ENCODE measurements at places on chromosomes 12 and 14. TPM values are rescaled to one million over a fixed set of nuclear protein-coding genes. Genes with fewer than 3 reads are reported as not detected.

DNA sequence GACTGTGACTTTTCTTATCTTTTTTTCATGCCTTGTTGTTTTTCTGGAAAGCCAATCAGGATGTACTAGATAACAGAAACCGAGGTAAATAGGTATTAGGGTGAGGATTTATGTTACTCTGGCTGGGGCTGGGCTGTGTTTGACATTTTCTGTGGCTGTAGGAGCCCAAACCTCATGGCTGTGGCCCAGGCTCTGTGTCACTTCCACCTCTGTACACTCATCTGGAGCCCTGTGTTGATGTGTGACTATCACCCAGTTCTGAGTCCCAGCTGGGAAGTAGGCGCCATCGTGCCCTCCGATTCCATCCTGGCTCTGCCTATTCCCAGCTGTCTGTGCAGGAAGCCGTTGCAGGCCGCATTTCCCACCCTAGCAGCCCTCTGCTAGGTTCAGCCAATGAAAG lies 1.6 kb upstream of the HHIPL1 start:
- DNase-seq: no peak
- no peaks in the 10 kb centered on the region for H3K36me3 ChIP-seq
- H3K27ac ChIP-seq: no peak overlapping the region
- peaks cover 2% of the 10 kb centered on the region for H3K4me1 ChIP-seq

DNA sequence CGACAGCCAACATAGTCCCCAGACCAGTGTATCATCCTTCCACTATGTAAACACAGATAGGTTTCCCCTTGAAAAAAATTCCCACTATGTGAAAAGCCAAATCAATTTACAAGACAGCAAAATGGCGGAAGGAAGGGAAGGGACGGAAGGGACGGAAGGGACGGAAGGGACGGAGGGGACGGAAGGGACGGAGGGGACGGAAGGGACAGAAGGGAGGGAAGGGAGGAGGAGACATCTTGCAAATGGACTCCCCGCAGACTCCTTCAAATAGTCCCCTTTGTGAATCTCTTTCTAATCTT lies 75.3 kb downstream of the NINJ2 start:
- H3K27me3 ChIP-seq: peaks cover 2% of the 10 kb centered on the region
- no peak overlapping the region for H3K4me3 ChIP-seq
- H3K27ac ChIP-seq: no peak overlapping the region
- no peaks in the 10 kb centered on the region for H3K4me1 ChIP-seq
- no peak for DNase-seq

GRCh38 chr14:35387713-35388579 lies 16.6 kb downstream of the NFKBIA start:
- no peak overlapping the region for H3K4me3 ChIP-seq
- no peak for DNase-seq

The CCDC197 gene
- total RNA-seq: 0.45 TPM

DNA sequence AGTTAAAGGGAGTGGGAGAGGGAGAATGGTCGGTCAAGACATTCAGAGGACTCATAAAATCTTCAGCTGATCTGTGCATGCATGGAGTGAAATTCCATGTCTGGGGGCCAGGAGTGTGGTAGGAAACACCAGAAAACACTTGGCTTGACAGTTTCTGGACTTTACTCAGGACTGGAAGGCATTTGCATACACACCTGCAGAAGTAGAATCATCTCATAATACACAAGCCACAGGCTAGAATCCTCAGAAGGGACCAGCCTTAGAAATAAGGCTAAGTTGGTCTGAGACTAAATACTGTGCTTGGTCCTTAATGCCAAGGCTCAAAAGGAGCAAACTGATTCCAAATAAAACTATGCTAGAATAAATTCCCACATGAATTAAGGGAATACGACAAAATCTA lies 328.1 kb upstream of the KITLG start:
- DNase-seq: no peak
- H3K36me3 ChIP-seq: no peaks in the 10 kb centered on the region
- H3K4me1 ChIP-seq: no peaks in the 10 kb centered on the region
- no peaks in the 10 kb centered on the region for H3K27me3 ChIP-seq

- peaks cover 77% of the 10 kb centered on the region for H3K36me3 ChIP-seq
- peak overlapping the region; percentile 62 for H3K27ac ChIP-seq
- H3K4me3 ChIP-seq: no peak overlapping the region
- DNase-seq: no peak
- no peaks in the 10 kb centered on the region for H3K27me3 ChIP-seq
Measured at GRCh38 chr14:73726025-73726961, 12.1 kb upstream of the PNMA1 start.

The SIX6 gene
- not detected for total RNA-seq

The RPAP3 gene
- 40.7 TPM for total RNA-seq

GRCh38 chr14:24744641-24745040 lies 110.7 kb upstream of the GZMB start:
- H3K36me3 ChIP-seq: no peaks in the 10 kb centered on the region
- peaks cover 3% of the 10 kb centered on the region for H3K27me3 ChIP-seq
- H3K27ac ChIP-seq: no peak overlapping the region
- DNase-seq: no peak

DNA sequence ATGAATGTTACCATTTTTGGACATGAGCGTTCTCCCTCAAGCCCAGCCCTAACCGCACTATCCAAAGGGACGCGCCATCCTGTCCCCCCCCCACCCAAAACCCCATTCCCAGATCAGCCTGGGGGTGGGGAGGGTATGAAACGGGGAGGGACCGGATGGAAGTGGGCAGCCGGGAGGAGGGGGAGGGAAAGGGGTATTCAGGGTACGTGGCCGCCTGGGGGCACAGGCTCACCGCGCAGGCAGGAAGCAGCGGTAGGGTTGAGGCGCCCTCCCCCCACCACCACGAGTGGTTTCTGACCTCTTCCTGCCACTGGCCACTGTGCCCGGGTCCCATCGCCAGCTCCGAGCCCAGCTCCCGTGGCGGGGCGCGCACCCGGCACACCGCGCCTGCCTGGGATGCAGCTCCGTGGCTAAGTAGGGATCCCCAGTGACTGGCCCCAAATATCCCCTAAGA lies 1.4 kb downstream of the ACTN1 start:
- H3K27ac ChIP-seq: peak overlapping the region; percentile 61
- H3K4me3 ChIP-seq: peak overlapping the region; percentile 79
- peak; percentile 75 for DNase-seq
- peaks cover 27% of the 10 kb centered on the region for H3K4me1 ChIP-seq
- peaks cover 25% of the 10 kb centered on the region for H3K27me3 ChIP-seq

The MAP1LC3B2 gene
- total RNA-seq: 0.68 TPM

DNA sequence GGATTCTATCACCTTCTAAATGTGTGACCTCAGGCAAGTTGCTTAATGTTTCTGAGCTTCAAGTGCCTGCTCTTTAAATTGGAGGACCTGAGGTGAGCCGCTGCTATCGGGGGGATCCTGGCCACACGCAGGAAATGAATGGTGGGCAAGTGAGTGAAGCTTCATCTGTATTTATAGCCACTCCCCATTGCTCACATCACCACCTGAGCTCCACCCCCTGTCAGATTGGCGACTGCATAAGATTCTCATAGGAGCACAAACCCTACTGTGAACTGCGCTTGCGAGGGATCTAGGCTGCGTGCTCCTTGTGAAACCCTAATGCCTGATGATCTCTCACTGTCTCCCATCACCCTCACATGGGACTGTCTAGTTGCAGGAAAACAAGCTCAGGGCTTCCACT lies 158.6 kb upstream of the CCND2 start:
- peak overlapping the region; percentile 38 for H3K27ac ChIP-seq
- H3K36me3 ChIP-seq: peaks cover 12% of the 10 kb centered on the region

GRCh38 chr14:100774164-100774537 lies 47.5 kb downstream of the DLK1 start:
- no peak overlapping the region for H3K4me3 ChIP-seq
- H3K27me3 ChIP-seq: no peaks in the 10 kb centered on the region
- no peaks in the 10 kb centered on the region for H3K4me1 ChIP-seq
- no peak for DNase-seq
- no peak overlapping the region for H3K27ac ChIP-seq
- no peaks in the 10 kb centered on the region for H3K36me3 ChIP-seq

The ABCD2 gene
- 19.6 TPM for total RNA-seq

GRCh38 chr12:96720363-96720705 lies 186.7 kb upstream of the NEDD1 start:
- H3K27me3 ChIP-seq: no peaks in the 10 kb centered on the region
- peaks cover 15% of the 10 kb centered on the region for H3K4me1 ChIP-seq
- H3K27ac ChIP-seq: peak overlapping the region; percentile 83

DNA sequence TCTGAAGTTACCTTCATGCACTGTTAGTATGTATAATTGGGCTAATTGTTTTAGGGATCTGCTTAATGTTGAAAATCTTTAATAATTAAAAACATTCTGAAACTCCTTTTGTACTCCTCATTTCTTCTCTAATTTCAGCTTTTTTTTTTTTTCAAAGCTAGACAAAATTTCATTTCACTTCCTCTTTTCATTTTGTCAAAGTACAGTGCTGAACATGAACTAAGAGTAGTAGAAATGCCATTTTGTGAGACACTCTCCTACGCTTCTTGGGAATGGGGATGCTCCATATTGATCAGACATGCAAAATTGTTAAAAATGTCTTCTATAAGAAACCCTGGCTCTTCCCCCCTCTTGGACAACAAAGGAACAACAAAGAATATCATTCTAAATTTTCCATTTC lies 1.7 kb downstream of the ABCD2 start:
- no peak for DNase-seq
- H3K27ac ChIP-seq: no peak overlapping the region
- peaks cover 31% of the 10 kb centered on the region for H3K36me3 ChIP-seq
- no peak overlapping the region for H3K4me3 ChIP-seq
- no peaks in the 10 kb centered on the region for H3K27me3 ChIP-seq
- H3K4me1 ChIP-seq: peaks cover 34% of the 10 kb centered on the region

GRCh38 chr12:22160396-22161003 lies 114.5 kb downstream of the CMAS start:
- H3K27me3 ChIP-seq: no peaks in the 10 kb centered on the region
- no peak overlapping the region for H3K4me3 ChIP-seq
- H3K36me3 ChIP-seq: peaks cover 3% of the 10 kb centered on the region
- DNase-seq: no peak
- peak overlapping the region; percentile 28 for H3K27ac ChIP-seq

- H3K4me1 ChIP-seq: peaks cover 42% of the 10 kb centered on the region
- peak; percentile 63 for DNase-seq
- peak overlapping the region; percentile 99 for H3K27ac ChIP-seq
- peaks cover 47% of the 10 kb centered on the region for H3K36me3 ChIP-seq
- H3K4me3 ChIP-seq: peak overlapping the region; percentile 85
Measured at GRCh38 chr14:49586673-49587460, 687 bp upstream of the RPS29 start.

DNA sequence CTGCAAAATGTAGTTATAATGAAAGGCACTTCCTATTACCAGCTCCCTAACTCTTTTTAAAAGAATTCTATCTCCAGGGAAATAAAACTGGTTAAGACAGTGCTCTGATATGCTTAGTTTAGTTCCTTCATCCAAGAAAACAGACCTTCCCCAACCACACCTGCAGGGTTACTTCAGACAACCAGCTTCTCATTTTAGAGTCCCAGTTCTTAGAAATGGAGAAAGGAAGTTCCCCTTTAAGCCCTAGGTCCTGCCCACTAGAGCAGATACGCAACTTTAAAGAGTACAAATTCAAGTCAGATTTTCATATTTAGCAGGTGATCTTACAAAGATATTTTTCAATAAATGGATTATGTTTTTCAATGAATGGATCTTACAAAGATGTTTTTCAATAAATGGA lies 4.4 kb upstream of the WSB2 start:
- peaks cover 54% of the 10 kb centered on the region for H3K4me1 ChIP-seq
- no peak overlapping the region for H3K27ac ChIP-seq
- peaks cover under 1% of the 10 kb centered on the region for H3K36me3 ChIP-seq
- H3K4me3 ChIP-seq: no peak overlapping the region
- peaks cover 6% of the 10 kb centered on the region for H3K27me3 ChIP-seq
- no peak for DNase-seq
